T follicular helper cell (primary cell): ENCODE measurements at places on chromosomes 1 and 21.
A peak's percentile ranks its signal among the peaks of the same experiment; 100 is the strongest.

DNA sequence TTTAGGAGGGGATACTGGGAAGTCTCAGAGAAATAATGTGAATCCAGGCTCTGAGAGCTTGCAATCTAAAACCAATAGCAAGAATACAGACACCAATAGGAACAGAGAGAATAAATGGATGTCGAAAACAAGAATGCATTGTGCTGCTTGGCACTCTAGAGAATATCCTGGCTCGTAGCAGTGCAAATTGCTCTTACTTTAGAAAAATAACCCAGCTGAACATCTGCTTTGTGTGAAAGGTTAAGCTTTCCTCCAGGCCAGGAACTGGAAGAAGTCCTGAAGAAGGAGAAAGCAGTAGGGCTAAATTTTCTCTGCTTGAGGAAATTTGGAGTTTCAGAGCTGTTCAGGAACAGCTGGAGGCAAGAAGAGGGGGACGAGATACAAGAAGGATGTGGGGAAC, 382.3 kb downstream of the HHIPL2 start:
- no peak for DNase-seq

- DNase-seq = no peak
Measured at GRCh38 chr1:85857991-85858390, 149.8 kb upstream of the ZNHIT6 start.

- DNase-seq = no peak
Measured at GRCh38 chr1:209835782-209836298, 8.1 kb downstream of the UTP25 start.

DNA sequence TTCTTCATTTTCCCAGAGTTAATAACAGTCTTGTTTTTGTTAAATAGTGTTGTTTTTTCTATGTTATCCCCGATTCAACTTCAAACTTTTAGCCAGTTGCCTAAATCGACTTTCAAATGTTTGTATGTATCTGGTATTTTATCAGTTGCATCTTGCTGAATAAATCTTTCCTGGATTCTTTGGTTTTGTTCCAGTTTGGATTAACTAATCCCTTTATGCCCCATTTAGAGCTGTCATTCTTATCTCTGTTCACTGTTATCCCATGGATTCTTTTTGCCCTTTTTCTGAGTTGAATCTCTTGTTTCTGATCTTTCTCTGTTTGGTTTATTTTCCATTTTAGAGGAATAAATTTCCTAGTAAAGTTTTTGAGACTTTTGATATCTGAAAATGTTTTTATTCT, 31.1 kb upstream of the PTCH2 start:
- no peak for DNase-seq

GRCh38 chr1:244365809-244366208, 85.9 kb downstream of the ADSS2 start:
- no peak for DNase-seq

DNA sequence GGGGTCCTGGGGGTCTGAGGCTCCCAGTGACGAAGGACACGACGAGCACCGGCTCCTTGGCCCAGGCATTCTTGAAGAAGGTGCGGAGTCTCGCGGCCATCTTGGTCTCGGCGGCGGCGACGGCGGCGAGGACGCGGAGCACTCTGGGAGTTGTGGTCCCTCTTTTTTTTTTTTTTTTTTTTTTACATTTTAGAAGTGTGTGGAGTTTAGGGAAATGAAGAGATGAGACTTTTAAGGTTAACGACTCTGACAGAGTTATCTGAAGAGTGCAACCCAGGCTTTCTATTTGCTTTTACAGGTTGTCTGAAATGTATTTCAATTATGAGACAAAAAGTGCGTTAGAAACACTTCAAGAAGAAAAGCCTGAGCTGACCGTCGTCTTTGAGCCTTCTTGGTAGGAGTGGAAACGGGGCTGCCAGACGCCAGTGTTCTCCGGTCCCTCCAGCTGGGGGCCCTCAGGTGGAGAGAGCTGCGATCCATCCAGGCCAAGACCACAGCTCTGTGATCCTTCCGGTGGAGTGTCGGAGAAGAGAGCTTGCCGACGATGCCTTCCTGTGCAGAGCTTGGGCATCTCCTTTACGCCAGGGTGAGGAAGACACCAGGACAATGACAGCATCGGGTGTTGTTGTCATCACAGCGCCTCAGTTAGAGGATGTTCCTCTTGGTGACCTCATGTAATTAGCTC, 9.7 kb downstream of the OR2B11 start:
- no peak for DNase-seq

DNA sequence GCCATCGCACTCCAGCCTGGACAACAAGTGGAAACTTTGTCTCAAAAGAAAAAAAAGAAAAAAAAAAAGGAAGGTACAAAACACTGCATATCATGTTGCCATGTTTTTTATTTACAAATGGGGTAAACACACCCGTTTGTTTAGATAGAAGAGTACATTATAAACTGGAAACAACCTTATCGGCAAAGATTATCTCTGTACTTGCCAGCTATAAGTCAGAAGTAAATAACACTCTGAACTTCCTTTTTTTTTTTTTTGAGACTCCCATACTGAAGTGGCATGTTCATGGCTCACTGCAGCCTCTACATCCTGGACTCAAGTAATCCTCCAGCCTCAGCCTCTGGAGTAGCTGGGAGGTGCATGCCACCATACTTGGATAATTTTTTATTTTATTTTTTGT, 21.9 kb downstream of the USP48 start:
- no peak for DNase-seq

- DNase-seq = no peak
Measured at GRCh38 chr21:24899138-24899537, 708.1 kb downstream of the MRPL39 start.

DNA sequence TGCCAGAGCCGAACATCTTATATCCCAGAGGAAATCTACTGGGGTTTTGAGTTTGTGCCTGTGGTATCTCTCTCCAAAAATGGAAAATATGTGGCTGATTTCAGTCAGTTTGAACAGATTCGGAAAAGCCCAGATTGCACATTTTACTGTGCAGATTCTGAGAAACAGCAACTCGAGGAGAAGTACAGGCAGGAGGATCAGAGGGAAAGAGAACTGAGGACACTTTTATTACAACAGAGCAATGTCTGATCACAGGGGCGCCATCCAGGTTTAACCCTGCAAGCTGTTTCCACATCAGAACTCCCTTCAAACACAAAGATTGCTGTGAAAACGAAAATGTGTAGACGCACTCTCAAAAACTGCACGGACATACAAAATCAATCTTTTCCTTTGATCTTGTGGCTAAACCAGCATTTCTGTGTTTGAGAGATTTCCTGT, 43.4 kb downstream of the KCNJ15 start:
- no peak for DNase-seq

- DNase-seq = no peak
Measured at GRCh38 chr1:226631229-226632000, 82.9 kb downstream of the STUM start.

DNA sequence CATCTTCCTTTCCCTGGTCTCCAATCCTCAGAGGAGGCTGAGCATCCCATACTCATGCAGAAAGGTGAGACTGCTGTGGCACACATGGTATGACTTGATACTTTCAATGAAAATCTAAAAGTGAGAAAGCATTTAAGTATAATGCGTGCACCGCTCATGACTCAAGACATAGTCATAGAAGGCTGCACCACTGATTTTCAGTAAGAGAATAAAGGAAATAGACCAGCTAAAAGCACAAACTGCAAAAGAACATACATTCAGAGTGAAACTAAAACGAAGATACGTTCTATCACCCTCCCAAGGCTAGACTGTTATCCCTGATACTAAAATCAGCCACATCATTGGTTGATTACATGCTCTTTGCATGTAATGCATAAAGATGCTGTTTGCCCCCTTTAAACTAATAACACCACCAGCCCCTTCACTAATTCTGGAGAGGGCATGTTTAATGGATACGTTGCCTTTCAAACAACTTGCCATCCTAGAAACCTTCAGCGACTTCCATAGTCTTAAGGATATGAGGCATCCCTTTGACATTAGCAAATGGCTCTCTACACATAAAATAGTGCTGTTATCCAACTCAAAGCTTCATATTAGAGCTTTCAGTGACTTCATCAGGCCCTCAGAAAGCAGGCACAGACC, 2.1 kb downstream of the PLD5 start:
- no peak for DNase-seq

GRCh38 chr1:24294228-24294672, 24.9 kb upstream of the GRHL3 start:
- no peak for DNase-seq

GRCh38 chr1:8151647-8152046, 125.5 kb upstream of the ERRFI1 start:
- DNase-seq = no peak

- DNase-seq = peak; percentile 37
Measured at GRCh38 chr1:160078512-160079195, 2.7 kb upstream of the KCNJ9 start.

DNA sequence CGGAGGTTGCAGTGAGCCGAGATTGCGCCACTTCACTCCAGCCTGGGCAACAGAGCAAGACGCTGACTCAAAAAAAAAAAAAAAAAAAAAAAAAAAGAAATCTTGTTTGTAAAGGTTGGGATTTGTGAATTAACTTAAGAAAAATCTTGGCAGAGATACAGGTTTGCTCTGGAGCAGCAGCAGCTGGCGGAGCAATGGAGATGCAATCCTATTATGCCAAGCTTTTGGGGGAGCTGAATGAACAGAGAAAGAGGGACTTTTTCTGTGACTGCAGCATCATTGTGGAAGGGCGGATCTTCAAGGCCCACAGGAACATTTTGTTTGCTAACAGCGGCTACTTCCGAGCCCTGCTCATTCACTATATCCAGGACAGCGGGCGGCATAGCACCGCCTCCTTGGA, 5.6 kb downstream of the ZBTB8B start:
- DNase-seq = no peak

- DNase-seq = no peak
Measured at GRCh38 chr1:184748740-184749139, 5.9 kb downstream of the EDEM3 start.

DNA sequence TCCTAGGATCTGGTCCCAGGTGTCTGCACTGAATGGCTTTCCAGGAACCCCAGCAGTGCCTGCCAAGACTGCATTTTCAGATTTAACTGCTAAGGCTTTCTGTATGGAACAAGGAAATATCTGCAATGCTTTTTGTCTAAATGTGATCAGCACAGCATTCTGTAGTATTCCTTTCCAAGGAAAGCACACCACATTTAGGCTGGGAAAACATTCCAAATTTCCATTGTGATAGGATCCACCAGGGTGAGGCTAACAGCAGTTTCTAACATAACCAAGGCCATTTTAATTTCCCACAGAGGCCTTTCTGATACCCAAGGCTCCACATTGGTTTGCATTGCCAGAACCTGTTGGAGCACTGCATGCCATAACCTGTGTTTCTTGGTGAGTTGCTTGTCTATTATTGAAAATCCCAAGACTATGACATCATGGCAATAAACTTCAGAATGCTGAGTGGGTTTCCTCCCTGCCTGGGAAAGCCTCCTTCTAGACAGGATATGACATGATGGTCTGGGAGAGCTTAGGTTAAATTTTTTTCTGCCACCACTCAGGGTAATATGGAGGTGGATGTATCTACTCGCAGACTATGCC, 23.3 kb upstream of the PTGFRN start:
- DNase-seq = no peak

DNA sequence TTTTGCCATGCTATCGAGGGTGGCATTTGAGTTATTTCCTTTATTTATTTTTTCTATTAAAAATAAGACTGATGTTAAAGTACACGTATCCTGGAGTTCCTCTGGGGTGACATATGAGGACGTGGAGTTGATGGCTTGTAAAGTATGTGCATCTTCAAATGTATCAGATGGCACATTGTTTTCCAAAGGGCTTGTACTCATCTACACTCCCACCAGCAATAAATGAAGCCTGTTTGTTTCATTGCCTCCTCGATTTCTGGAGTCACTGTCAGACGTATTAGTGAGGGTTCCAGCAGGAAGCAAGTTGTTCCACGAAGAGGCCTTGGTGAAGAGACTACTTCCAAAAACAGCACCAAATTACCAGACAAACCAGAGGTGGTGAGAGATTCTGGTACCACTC, 423.9 kb downstream of the NPHP4 start:
- no peak for DNase-seq

- DNase-seq = no peak
Measured at GRCh38 chr21:18460979-18461378, 57.4 kb upstream of the TMPRSS15 start.

DNA sequence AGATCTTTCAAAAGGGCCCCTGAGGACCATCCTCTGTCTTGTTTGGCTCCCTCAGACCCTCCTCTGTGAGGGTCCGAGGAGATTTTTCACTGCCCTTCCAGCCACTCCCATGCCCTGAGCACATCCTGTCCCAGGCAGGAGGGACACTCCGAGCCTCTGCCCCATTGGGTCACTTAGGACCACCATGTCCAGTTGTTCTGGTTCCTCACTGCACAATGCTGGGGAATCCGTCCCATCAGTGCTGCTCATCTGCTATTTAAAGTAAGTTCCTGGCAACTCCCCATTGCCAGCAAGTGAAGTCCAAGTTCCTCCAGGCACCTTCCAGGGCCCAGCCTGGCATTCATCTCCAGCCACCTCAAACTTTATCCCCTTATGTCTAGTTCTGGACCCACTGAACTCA, 117.5 kb upstream of the GRIK3 start:
- no peak for DNase-seq

DNA sequence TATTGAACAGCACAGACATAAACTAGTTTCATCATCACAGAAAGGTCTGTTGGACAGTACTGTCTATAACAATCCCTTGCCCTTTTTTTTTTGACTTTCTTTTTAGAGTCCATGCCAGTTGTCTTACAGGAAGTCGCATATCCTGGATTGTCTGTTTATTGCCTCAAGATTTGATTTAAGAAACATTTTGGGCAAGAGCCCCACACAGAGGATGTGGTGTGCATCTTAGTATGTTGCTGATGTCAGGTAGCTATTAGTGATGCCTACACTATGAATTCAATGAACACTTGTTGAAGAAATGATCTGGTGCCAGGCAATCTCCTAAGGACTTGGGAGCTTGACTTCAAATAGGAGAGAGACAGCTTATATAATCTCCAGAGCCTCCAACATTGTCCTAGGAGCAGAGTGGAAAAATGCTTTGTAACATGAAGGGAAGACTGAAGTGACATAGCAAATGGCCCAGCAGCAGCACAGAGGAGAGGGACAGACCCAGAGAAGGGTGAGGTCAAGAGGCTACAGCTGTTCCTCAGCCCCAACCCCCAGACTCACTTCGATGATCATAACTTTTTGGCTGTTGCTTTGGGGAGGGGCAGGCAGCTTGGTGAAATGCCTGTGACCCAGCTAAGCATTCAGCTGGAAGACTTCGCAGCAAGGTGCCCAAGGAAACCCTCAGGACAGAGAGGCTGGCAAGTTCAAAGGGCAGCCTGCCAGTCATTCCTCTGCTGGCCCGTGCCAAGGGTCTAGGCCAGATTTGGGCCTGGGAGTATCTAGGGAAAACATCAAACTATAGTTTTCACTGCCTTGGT, 7.5 kb upstream of the RAB29 start:
- DNase-seq = no peak

GRCh38 chr1:158289811-158290210, at the start of gene CD1C:
Gene CD1C (plus strand): TSS chr1:158289923. CDS start chr1:158290065, 142 bp downstream.
- DNase-seq = no peak

- DNase-seq = no peak
Measured at GRCh38 chr1:85202092-85202863, 1.5 kb upstream of the SYDE2 start.
